Uterus (tissue), 4 donors: ENCODE measurements at places on chromosomes 1 and 21. TPM values are rescaled to one million over a fixed set of nuclear protein-coding genes. Genes with fewer than 3 reads are reported as not detected.

Gene ANGPTL3
- not detected for total RNA-seq

Gene FGR
- 19.7 TPM for total RNA-seq

Gene FCRLB
- total RNA-seq, result 0.52 TPM

Gene PTPN14
- 13.2 TPM for total RNA-seq

- no peaks in the 10 kb centered on the region for H3K4me1 ChIP-seq
- no peak overlapping the region for H3K27ac ChIP-seq
- no peaks in the 10 kb centered on the region for H3K36me3 ChIP-seq
- DNase-seq, result no peak
- H3K4me3 ChIP-seq, result no peak overlapping the region
These were observed 28.5 kb downstream of the SLC26A9 start for GRCh38 chr1:205914730-205915129.

DNA sequence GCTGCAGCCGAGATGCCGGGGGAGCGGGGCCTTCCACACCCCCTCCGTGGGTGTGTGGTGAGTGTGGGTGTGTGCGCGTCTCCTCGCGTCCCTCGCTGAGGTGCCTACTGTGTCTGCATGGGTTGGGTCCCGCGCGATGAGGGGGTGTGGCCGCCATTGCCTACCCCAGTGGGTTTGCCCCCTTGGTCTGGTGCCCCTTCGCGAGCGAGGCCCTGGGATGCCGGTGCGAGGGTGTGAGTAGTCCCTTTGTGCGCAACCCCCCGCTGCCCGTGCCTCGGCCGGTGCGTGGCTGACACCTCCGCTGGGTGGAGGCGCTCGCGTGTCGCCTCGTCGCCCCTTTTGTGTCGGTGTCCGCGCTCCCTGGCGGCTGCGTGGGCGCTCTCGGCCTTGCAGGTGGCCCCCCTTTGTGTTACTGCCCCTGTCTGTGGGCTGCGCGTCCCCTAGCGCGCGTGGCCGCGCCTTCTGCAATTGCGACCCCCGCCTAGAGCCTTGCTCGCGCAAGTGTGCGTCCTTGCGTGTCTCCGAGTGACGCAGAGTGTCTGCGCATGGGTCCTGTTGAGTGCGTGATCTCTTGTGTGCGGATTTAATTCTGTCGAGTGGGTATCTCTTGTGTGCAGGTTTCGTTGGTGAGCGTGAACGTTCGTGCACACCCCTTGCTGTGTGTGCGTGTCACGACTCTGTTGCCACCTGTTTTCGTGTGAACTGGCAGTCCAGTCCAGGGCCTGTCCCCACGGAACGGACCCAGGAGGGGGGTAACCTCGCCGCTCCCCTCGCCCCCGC, 553 bp downstream of the TTC3 start:
- H3K4me1 ChIP-seq, result no peaks in the 10 kb centered on the region
- H3K27me3 ChIP-seq, result no peaks in the 10 kb centered on the region
- peak overlapping the region; percentile 97 for H3K27ac ChIP-seq
- no peaks in the 10 kb centered on the region for H3K36me3 ChIP-seq

GRCh38 chr1:211601982-211602670, 23.2 kb upstream of the SLC30A1 start:
- H3K4me1 ChIP-seq, result no peaks in the 10 kb centered on the region
- no peaks in the 10 kb centered on the region for H3K36me3 ChIP-seq
- DNase-seq, result no peak
- no peaks in the 10 kb centered on the region for H3K27me3 ChIP-seq
- H3K4me3 ChIP-seq, result no peak overlapping the region

DNA sequence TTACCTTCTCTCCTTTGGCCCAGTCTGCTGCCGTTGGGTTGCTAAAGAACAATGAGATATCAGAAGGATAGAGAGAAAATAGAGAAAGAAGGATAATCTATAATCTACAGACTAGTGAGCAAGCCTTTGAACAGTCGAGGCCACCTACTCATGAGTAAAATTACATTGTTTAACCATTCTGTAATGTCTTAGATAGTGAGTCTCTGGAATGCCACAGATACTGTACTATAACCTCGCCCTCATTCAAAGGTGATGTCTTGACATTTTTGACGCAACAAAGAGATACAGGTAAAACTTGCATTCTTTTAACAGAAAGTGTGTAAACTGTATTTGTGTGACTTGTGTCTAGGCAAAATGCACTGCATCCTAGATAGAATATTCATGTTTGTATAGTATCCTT, 77.9 kb downstream of the LAMC1 start:
- H3K4me1 ChIP-seq, result peaks cover 7% of the 10 kb centered on the region
- no peaks in the 10 kb centered on the region for H3K27me3 ChIP-seq
- no peak for DNase-seq
- no peaks in the 10 kb centered on the region for H3K36me3 ChIP-seq
- no peak overlapping the region for H3K4me3 ChIP-seq
- H3K27ac ChIP-seq, result no peak overlapping the region

- H3K4me3 ChIP-seq, result no peak overlapping the region
- H3K27me3 ChIP-seq, result no peaks in the 10 kb centered on the region
- H3K27ac ChIP-seq, result peak overlapping the region; percentile 59
- DNase-seq, result peak; percentile 47
- no peaks in the 10 kb centered on the region for H3K36me3 ChIP-seq
These were observed 12.2 kb upstream of the CLSTN1 start for GRCh38 chr1:9835758-9836631.
